ENCODE measurements at places on chromosomes 4 and X.

GRCh38 chr4:36676139-36677050 is 395.0 kb downstream of the DTHD1 start:
- DNase-seq, result no peak

DNA sequence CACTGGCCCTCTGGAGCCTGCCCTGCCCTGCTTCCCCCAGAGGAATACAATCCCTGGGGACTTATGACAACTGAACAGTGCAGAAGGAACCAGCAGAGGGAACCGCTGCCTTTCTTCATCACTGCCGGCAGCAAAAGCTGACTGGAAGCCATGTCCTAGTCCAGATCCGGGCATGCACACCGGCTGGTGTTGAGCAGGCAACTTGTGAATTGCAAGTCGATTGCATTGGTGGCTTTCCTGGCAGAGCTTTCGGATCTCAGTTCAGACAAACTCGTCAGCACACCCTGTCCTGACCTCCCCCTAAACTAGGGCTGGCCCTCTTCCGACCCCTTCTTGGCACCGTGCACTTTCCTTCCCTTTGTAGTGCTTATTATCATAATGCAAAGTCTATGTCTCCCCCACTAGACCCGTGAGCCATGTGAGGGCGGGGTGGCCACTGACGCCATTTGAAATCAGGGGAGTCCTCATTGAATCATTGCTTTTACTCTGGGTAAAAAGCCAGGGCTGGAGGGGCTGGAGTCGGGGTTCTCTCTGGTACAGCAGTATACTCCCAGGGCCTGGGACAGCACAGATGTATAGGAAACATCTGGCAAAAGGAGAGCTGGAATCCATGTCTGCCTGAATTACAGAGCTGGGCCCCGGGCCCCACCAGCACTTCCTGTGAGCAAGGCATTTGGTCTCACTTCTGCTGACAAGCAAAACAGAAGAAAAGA is 1.8 kb downstream of the ARHGAP4 start:
- no peak for DNase-seq

GRCh38 chr4:81971061-81971460 is 402.7 kb downstream of the HNRNPD start:
- no peak for DNase-seq

- no peak for DNase-seq
Measured at GRCh38 chr4:141229408-141230101, 8.9 kb downstream of the ZNF330 start.

DNA sequence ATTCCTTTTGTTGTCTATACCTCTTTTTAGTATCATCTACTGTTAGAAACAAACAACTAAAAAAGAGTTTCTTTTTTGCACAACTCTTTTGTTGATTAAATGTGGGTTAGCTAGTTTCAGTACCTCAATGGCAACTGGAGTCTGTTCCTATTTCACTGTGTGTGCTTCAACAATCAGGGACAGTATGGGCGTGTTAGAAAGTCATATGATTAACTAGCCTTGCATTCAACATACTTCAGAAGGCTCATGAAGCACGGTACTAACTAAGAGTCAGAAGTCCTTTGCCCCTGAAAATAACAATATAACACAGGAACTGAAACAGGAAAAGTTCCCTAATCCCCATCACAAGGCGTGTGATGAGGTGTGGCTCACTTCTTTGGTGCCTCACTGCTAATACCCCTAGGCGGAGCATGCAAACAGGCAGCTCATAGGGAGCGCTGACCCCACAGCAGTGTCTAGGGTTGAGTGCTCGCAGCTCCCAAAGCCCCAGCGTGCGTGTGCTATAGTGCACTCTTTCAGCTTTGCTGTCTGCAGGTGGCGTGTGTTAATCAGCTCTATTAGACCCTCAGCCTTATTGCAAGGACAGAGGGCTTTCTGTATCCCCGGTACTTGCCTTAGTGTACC is 203.1 kb upstream of the NDST3 start:
- DNase-seq, result no peak

- DNase-seq, result no peak
Measured at GRCh38 chrX:2183193-2183725, 317.5 kb downstream of the DHRSX start.

DNA sequence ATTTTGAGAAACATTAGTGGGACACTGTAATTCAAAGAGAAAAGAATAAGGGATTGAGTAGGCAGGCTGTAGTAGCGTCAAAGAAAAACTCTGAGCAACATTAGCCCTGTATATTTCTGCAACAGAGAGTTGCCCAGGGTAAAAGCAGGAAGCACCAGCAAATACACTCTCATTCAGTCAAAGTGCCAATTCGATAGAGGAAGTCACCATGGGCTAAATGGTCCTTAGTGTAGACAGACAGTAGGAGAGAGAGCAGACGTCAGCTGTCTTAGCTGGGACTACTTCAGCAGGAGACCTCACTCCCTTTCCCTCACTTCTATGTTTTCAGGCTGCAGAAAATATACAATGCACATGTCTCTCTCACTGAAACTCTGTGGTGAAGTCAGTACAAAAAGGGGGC is 2073.8 kb upstream of the TENM3 start:
- no peak for DNase-seq

GRCh38 chr4:174749091-174749490 is 80.0 kb downstream of the GLRA3 start:
- no peak for DNase-seq

- DNase-seq, result no peak
Measured at GRCh38 chr4:138039010-138039409, 203.1 kb downstream of the SLC7A11 start.

- no peak for DNase-seq
Measured at GRCh38 chr4:105851196-105851595, 44.1 kb upstream of the NPNT start.

- DNase-seq, result no peak
Measured at GRCh38 chrX:72141372-72142004, 9.8 kb upstream of the RTL5 start.

DNA sequence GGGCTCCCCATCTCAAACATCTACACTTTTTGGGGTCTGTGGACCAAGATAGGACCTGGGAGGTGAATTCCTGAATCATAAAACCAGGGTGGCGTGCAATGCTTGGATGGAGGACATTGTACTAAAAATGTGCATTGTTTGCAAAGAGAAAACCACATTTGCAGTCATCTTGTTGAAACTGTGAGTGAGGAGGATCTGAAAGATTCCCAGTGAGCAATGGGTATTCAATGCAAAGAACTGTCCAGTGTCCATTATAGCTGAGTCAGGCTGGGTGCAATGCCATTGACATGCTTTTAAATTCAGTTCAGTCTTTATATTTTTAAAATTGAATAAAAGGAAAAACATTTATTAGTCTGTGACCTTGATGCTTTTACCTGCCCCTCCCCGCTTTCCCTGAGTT is 215.7 kb downstream of the STK32B start:
- DNase-seq, result no peak

GRCh38 chrX:28312259-28312658 is 275.0 kb upstream of the IL1RAPL1 start:
- DNase-seq, result no peak

DNA sequence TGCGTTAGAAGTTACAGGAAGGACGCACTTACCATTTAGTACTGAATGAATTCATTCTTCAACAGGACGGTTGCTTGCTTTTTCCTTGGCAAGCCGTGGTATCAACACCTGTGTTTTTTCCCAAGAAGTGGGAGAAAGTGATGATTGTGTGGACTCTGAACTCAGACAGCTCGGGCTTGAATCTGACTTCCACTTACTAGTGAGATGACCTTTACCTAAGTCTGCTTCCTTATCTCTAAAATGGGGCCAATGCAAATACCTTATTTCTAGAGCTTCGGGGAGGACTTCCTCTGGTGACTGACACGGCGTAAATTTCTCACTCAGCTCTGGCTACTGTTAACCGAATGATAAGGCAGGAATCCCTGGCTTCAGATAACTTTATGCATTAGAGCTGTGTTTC is 146.8 kb upstream of the RBPJ start:
- no peak for DNase-seq

DNA sequence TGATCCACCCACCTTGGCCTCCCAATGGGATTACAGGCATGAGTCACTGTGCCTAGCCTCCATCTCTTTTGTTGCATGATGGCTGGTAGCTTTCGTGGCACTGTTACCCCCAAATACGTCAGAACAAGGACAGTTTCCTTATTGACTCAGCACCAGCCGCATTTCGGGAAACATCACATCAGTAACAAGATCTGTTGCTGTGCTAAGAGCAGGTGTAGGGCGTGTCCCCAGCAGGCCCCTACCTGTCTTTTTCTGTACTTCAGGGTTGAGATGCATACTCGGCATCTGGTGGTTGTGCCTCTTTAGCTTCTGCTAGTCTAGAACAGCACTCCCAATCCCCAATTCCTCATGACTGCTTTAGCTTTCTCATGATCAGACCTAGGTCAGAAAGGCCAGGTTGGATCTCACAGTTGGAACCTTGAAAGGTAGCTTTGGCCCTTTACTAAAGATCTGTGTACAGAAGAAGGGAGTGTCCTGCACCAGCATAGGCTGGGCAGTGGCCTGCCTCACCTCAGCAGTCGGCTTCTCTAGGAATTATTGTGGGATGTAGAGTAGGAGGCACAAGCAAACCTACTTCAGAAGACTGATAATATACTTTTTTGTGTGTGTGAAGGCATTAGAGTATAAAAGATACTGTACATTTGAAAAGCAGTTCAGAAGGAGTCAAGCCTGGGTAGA is 36.8 kb downstream of the NSD2 start:
- DNase-seq, result no peak

- DNase-seq, result no peak
Measured at GRCh38 chr4:94426783-94427182, 25.0 kb upstream of the PDLIM5 start.

DNA sequence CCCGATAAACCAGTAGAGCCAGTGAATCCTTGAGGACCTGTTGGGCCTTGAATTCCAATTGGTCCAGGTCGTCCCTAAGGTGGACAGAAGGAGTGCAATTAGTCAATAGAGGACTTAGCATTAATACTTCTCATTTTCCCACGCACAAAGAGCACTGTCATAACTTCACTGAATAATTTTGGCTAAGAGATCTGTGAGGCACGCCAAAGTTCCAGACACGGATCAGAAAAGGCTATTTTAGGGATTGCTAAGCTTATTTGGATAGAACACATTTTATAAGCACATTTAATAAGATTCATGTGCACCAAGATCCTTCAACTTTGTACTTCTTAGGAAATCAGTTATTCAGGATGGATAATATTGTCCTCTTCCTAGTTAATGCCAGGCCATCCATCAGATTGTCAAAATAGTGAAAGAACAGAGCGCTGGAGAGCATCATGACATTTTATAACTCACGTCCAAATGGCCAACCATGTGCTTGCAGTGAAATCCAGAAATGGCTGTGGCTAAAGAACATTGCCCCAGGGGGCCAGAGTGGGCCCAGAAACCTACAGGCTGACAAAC is 129.8 kb downstream of the ATG4A start:
- DNase-seq, result no peak

DNA sequence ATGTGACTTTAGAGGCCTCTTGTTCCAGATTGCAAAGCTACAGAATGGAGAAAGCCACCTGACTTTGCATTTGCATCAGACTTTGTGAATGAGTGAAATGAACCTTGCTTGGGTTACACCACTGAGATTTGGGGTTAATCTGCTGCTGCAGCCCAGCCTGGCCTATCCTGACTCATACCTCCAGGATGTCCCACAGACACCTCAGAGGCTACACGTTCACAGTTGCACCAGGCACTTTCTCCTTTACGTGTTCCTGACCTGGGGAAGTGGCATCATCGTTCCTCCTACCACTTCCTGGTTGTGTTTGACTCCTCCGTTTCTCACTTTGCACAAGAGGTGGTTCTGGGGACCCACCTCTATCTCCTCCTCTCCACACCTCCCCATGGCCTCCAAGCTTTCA is 9.2 kb upstream of the SORCS2 start:
- DNase-seq, result no peak

DNA sequence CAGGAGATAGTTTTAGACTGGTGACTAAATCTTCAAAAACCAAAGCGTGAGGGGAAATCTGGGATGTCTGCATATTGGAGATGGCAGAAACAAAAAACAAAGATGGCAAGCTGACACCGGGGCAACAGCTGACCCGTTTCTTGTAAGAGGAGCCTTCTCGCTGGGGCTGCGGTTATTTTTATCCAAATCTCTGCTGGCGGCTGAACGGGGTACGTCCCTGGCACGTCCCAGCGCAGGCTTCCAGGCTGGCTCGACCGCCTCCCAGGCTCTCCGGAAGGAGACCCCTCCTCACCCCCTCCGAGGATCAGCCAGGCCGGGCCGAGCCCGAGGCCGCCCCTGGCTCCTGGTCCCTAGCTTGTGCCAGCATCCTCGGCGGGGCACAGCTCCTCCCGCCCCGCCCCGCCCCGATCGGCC is 403 bp downstream of the SGCB start:
- no peak for DNase-seq

- DNase-seq, result no peak
Measured at GRCh38 chr4:130648570-130648969, 1552.6 kb downstream of the C4orf33 start.

GRCh38 chr4:86096373-86096772 is 263.5 kb downstream of the MAPK10 start:
- no peak for DNase-seq

DNA sequence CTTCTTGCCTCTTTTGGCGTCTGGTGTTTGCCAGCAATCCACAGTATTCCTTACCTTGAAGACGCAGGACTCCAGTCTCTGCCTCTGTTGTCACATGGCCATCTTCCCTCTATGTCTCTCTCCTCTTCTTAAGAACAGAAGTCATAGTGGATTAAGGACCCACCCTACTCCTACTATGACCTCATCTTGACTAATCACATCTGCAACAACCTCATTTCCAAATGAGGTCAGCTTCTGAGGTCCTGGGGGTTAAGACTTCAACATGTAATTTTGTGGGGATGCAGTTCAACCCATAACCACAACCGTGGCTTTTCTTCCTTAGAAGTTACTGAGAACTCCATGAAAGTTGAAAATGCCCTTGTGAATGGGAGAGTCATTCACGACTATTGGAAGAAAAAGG is 23.3 kb downstream of the TLR8 start:
- DNase-seq, result no peak

- DNase-seq, result no peak
Measured at GRCh38 chr4:30837131-30837539, 117.0 kb downstream of the PCDH7 start.

GRCh38 chrX:68826113-68826980 is 2.5 kb upstream of the EFNB1 start:
- no peak for DNase-seq

DNA sequence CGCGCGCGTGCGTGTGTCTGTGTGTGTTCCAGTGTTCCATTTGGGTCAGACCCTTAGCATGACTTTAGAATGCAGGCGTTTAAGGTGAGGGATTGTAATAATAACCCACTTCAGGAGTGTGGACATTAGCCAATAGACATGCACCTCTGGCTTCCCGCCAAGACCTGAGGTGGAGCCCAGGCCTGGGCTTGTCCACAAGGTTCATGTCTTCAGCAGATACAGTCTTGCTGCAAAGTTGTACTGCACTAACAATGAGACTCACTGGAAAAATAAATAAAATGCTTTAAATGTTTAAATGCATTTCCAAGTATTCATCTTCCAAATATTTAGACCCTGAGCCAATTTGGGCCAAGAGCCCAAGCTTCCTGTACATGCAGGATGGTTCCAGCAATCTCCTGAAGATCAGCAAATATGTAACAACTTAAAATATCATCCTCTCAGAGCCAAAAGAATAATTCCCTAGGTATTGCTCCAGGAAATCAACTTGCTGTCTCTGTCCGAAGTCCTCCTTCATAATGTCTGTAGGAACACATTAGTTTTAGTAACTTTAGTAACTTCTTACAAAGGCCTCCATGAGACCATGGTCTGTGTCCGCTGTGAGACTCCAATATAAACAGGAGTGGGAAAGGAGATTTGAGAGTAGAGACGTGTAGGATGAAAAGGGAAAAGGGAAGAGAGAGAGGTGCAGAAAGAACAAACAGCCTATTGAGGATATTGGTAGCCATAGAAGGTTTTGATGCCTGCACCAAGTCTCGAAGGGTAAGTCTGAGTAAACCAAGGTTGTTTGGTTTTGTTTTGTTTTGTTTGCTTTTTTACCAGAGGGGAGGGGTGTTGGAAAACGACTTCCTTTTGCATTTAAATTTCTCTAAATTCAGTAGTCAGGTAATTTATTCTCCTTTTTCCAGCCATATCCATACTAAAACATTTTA is 98.5 kb upstream of the KLF3 start:
- no peak for DNase-seq

All from T-helper 2 cell (primary cell).